ENCODE measurements at places on chromosomes 5 and 9.

DNA sequence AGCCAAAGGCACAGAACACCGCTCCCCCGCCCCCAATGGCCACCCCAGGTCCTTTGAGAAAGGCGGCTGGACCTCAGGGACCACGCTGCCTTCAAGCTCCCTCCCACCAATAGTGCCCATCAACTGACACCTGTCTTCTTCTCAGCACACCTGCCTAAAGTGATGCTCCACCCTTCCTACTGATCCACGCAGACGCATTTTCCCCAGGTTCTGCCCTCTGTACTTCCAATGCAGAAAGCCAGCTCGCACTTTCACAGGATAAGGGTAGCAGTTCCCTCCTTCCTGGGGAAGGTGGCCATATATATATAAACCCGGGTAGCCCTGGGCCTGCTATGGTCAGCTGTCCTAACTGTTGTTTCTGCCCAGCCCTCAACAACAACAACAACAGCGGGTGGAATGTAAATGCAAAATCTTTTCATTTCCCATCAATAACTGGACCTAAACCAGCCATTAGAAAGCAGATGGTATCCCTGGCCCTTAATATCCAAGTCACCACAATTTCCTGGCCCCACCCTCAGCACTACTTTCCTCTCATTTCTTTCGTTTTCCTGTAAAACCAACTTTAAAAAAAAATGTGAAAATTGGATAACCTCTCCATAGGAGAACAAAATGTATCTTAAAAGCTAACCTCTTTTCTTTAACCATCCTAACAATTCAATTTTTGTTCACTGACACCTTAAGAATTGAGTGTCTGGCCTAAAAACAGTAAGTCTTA, 1.7 kb downstream of the GOLM1 start:
- no peak for DNase-seq

- no peak for DNase-seq
Observed at GRCh38 chr5:95884017-95884325, 61.4 kb upstream of the GLRX start.

GRCh38 chr5:142792865-142793232, 22.7 kb downstream of the ARHGAP26 start:
- DNase-seq = no peak

- no peak for DNase-seq
Observed at GRCh38 chr9:96154081-96154480, 147.9 kb downstream of the HSD17B3 start.

GRCh38 chr9:133221177-133221809, 12.2 kb upstream of the OBP2B start:
- no peak for DNase-seq

- no peak for DNase-seq
Observed at GRCh38 chr9:93112116-93112863, 16.3 kb downstream of the CARD19 start.

DNA sequence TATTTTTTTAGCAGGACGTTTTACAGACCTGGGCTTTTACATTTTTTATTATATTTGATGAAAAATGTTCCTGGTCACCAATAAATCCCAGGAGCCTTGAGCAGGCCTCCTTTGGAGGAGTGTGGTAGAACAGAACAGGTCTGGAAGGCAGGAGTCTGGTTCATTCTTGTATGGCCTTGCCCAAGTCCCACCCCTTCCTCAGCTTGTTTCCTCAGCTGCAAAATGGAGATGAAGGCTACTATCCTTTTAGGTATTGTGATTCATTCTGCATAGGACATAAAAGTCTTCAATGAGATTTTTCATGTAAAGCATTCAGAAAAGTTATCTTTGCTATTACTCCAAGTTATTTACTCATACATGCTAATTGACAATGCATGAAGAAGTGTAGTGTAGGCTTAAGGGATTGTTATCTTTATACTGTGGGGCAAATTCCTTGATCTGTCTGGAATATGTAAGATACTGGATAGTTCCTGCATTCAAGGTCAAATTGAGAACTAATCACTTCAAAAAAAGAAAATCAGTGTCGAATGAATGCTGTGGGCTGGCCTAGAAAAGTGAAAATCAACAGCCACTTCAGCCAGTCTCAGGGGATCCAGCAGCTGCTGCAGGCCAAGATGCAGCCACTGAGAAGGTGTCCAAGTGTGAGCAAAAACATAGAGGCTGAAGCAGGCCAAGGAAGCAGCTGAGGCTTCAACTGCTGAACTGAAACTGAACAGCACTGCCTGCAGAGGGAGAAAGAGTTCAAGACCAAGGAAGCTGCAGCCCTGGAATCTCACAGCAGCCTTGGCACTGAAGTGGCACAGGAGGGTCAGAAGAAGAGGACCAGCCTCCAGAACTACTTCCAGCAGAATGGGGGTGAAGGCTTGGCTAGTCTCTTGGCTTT, 15.5 kb upstream of the SLC36A3 start:
- DNase-seq = no peak

- DNase-seq = no peak
Observed at GRCh38 chr9:5500441-5501235, 9.7 kb upstream of the PDCD1LG2 start.

- DNase-seq = no peak
Observed at GRCh38 chr9:72039532-72039931, 20.9 kb downstream of the C9orf57 start.

DNA sequence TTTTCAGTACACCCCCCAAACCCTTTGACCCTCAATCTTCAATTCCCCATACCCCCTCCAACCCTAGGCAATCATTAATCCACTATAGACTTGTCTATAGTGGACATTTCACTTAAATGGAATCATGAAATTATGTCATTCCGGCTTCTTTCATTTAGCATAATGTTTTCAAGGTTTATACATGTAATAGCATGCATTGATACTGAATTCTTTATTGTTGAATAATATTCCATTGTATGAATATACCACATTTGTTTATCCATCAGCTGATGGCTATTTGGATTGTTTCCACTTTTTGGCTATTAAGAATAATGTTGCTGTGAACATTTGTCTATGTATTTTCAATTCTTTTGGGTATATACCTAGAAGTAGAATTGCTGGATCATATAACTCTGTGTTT, 238.8 kb downstream of the PDE4D start:
- no peak for DNase-seq

DNA sequence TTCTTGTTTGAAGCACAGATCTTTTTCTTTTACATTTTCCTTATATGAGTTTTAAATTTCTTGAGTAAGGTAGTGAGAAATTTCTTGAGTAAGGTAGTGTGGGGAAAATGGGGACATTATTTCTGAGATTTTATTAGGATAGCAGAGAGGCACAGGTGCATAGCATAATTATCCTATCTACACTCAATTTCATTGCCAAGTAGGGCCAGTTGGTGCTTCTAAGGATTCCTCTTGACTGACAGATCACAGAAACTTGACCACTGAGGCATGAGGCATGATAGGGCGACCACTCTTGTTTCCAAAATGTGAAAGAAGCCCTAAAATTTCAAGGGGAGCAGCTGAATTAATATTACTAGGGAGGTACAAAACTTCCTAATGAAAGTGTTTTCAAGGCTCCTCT, 31.4 kb upstream of the TMC1 start:
- no peak for DNase-seq

DNA sequence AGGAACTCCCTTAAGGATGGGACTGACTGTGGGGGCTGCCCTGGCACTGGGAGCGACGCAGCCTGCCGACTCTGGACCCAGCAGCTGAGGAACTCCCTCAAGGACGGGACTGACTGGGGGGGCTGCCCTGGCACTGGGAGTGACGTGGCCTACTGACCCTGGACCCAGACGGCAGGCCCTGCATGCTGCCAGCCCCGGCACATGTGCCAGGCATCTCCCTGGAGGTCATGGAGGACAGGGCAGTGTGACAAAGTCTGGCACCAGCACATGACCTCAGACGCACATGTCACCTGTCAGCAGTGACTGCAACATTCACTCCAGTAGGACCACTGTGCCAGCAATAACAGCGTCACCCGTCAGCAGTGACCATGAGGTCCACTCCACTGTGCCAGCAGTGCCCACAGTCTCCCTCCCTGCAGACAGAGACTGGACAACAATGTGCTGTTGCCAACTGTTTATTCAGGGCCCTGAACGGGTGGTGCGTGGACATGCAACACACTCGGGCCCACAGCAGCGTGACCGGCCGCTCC, 4.5 kb downstream of the FBXW5 start:
- DNase-seq = no peak

DNA sequence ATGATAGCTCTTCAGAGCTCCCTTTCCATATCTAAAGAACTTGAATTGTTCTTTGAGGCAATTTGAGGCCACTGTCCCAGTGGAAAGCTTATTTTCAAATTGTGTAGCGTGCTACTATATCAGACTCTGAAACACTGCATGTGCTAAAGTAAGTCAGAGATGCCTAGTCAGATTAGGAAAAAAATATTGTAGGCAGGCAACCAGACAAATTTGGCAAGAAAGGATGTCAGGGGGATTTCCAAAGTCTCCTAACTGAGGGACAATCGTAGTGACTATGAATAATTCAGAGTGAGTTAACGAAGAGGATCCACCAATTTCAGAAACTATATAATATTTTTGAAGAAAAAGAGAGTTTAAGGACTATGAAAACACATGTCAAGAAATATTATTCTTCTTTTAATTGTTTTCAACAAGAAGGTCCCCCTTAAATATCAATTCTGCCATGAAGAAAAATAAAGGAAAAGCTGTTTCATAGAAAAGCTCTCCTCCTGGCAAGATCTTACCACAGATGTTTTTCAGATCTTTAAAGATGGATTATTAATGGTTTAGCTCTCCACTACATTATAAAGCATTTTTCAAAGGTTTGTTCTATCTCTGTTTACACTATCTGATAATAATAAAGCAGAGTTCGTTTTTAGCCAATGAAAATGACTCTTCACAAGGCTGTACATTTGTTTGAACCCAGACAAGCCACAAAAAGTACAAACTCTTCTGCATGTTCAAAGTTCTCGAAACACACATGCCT, 273.5 kb upstream of the PTGER4 start:
- no peak for DNase-seq

- no peak for DNase-seq
Observed at GRCh38 chr5:173645890-173646574, 29.6 kb upstream of the BOD1 start.

DNA sequence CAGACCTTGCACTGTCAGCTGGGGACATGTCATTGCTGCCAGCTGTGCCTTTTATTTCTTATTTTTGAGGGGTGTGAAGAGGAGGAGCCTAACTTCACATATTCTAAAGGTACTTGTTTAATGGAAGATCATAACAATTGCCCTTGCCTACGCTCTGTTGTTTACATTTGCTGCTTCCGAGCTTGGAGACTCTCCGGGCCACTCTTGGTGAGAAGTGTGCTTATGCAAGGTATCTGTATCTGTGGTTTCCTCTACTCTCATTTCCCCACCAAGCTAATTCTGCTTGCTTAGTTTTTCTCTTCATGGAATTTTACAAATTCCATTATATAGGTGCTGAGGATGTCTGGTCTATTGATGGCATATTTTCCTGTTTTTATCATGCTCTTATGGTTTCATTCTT, 105.3 kb downstream of the RASGRF2 start:
- no peak for DNase-seq

DNA sequence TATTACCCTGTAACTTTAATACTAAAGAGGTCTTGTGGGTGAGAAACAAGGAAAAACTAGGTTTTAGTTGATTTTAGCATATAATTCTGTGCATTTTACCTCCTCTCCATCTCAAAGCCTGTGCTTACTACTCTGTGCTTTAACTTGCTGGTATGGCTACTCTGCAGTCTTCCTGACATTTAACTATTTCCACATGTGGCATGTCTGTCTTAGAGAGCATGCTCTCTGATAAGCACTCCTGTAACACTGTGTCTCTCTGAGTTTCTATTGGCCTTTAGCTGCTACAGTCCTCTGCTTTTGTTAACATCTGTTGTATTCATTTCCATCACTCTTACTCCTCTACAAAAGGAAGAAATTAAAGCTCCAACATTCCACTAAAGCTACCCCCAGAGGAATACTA, 418.3 kb downstream of the RAB3C start:
- no peak for DNase-seq

DNA sequence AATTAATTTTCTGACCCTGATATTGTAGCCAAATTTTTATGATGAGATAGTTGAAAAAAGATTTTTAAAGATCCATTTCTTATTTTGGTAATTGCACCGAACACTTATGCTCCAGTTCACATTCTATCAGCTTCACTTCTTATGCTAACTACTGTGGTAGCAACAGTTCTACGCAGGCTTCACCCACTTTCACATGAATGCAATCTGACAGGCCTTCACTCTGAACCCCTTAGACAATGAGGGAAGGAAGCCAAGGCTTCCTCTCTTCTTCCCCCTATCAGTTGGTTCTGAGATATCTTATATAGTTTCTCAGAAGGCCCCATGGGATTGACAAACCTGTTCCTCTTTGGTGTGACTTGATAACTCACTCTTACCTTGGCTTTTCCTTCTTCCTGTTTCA, 185.8 kb downstream of the CETN3 start:
- DNase-seq = no peak

- DNase-seq = no peak
Observed at GRCh38 chr5:157286761-157287211, 20.9 kb downstream of the CYFIP2 start.

DNA sequence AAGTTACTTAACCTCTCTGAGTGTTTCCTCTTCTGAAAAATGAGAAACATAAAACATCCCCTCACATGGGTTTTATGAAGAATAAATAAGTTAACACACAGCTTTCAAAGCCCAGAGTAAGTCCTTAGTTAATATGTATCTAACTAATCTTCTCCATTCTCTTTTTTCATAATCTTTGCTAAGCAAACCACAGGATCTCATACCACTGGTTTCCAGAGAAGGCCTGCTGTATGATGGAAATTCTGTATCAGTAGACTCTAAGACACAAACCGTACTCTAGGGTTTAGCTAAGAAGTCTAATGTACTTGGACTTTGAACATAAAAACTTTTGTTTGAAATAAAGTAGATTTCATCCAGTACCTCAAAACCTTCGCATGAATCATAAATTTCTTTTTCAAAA, 307.9 kb downstream of the SPOCK1 start:
- no peak for DNase-seq

GRCh38 chr9:33188711-33189110, 21.6 kb upstream of the B4GALT1 start:
- no peak for DNase-seq

GRCh38 chr9:100525563-100525962, 52.3 kb upstream of the CAVIN4 start:
- DNase-seq = no peak

GRCh38 chr5:173513521-173513991, 102.9 kb downstream of the BOD1 start:
- DNase-seq = no peak

GRCh38 chr5:56310711-56311204, 77.6 kb upstream of the ANKRD55 start:
- DNase-seq = no peak

DNA sequence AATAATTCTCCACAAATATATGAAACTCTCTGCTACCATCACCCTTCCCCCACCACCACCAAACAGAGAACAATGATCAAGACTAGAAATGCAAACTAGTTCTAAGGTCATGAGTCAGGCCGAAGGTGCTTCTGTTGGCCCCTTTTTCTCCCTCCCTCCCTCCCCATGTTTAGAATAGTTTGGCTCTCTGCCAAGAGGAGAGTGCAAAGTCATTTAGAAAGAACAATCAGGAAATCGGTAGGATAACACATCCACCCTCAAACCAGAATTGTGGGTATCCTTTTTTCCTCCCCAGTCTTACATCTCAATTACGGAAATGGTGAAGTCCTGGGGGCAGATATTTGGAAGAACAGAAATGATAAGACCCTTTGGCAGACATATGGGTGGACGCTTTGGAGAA, 170.1 kb downstream of the SLF1 start:
- no peak for DNase-seq

- DNase-seq = no peak
Observed at GRCh38 chr5:115450741-115451140, 93.8 kb downstream of the FEM1C start.

- no peak for DNase-seq
Observed at GRCh38 chr5:67896930-67897313, 318.6 kb upstream of the PIK3R1 start.
